ENCODE measurements at places on chromosomes 2 and 18.

- no peak for DNase-seq
These were observed 19.7 kb upstream of the TLK1 start for GRCh38 chr2:171180229-171180930.

GRCh38 chr18:9022397-9023155, 79.9 kb upstream of the NDUFV2 start:
- DNase-seq: peak; percentile 40

DNA sequence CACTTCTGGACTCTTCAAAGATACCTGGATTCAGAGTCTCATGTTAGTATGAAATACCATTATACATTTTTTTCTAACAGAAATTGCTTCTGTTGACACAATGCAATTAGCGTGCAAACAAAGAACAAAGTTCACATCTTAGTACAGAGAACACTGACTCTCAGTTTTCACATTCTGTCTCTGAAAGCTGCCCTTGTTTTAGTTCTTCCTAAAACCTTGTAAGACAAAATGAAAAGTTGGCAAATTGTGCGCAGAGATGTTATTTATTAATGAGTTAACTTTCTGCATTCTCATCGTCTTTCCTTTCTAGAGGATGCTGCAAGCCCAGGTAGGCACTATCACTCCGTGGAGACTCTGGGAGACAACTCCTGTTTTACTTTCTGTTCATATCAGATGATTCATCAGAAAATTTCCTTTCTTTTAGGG, 377.3 kb upstream of the POU3F3 start:
- DNase-seq: no peak

- no peak for DNase-seq
These were observed 16.5 kb downstream of the FIGN start for GRCh38 chr2:163719331-163719730.

DNA sequence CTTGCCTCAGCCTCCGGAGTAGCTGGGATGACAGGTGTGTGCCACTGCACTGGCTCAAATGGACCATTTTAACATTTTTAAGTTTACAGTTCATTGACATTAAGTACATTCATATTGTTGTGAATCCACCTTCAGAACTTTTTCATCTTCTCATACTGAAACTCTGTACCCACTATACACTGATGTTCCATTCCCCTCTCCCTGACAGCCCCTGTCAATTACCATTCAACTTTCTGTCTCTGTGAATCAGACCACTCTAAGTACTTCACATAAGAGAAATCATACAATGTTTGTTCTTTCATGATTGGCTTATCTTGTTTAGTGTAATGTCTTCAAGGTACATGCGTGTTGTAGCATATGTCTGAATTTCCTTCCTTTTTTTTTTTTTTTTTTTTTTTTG, 1.9 kb upstream of the KIAA2012 start:
- DNase-seq: no peak

- DNase-seq: no peak
These were observed 94.5 kb upstream of the RMDN2 start for GRCh38 chr2:37830636-37831035.

- DNase-seq: no peak
These were observed 1.8 kb downstream of the TSPYL6 start for GRCh38 chr2:54254180-54254579.

DNA sequence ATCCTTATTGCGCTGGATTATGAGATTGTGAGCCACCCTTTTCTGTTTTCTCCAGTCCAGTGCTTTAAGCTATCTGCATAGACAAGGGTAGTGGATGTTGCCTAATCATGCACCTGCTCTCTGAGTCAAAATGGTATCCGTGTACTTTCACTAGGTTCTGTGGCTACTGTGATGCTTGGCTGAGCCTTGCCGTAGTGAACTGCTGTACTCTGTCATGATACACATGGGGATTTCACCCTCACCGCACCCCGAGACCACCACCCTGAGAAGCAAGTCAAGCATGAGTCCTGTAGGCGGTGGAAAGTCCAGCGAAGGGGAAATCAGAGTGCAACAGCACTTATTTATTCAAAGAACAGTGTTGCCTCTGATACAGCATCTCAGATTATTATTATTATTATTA, 55.0 kb downstream of the ARHGAP25 start:
- DNase-seq: no peak

GRCh38 chr2:189074506-189074905, 100.3 kb downstream of the COL3A1 start:
- no peak for DNase-seq

DNA sequence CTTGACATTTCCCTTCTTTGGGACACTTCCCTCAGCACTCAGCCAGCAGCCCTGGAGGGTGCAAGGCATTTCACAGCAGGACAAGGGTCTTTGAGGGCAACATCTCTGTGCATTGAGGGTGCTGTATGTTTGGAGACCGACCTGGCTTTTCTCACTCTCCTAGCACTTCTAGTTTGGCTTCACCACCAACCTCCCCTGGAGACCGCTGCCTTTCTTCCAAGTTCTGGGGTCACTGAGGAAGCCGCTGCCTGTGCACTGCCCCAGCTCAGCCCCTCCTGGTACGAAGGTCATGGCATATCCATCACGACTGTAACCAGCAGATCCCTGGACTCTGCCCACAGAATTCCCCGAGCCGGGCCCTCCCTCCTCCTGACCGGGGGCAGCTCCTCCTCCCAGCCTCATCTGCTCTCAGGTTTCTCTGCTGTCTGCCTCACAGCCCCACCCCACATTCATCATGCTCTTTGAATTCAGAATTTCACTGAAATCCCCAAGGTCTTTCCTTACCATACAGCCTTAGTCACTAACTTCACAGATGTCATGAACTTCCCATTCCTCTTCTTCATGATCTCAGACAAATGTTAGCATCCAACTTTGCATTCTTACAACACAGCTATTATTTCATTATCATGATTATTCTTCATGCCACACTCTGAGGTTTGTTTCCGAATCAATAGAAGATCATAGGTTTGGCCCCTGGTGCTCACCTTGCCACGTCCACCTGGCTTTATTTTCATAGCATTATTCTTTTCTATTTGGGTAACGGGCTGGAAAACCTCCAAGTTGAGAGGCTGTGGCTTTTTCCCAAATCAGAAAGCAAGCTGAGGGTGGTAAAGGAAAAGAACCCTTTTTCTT, 113.0 kb upstream of the COPS8 start:
- peak; percentile 31 for DNase-seq

- DNase-seq: no peak
These were observed 48.9 kb upstream of the LRP1B start for GRCh38 chr2:142179686-142180085.

DNA sequence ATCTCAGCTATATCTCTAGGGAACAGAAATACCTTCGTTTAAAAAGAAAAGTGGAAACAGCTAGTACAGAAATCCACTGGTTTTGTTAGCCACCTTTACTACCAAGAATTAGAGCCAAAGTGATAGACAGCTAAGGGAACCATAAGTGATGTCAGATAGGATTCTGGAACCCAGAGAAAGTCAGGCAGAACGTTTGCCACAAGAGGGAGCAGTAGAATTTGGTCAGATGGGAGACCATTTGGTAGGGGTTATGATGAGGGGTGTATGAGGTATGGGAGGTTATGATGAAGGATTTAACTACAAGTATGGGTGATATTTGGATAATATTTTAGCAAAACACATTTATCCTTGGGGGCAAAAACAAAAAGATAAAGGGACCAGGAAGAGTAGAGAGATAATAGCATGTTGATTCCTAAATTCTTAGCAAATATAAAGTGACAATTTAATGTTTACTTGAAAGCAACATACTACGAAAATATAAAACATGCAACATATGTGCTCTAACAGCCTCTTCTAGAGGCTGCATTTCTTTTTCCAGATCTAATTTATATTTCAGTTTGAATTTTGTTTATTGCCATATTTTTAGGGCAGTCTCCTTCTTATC, 3.3 kb downstream of the SLC8A1 start:
- DNase-seq: peak; percentile 48

GRCh38 chr2:86134709-86135108, 28.7 kb downstream of the PTCD3 start:
- no peak for DNase-seq

DNA sequence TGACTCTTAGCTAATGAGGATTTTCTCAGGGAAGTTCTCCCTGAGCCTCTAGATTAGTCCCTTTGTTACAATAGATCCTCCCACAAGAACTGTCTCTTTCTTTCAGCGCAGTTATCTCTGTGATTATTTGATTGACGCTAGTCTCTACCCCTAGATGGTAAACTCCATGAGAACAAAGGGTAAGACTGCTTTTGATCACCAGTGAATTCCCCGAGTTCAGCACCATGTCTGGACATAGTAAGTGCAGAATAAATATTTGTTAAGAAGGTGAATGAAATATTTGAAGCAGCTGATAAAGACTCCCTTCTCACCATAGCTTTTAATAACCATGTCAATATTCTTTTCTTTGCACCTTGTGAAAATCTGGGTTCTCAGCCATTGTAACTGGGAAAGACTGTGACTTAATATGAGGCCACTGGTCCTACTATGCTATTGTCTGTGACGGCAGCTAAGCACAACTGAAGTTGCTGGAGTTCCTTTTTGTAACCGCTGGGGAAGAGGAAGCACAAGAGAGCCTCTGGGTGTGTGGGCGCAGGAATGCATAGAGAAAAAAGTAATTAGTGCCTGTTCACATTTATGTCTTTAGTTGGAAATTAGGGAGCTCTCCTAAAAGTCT, 214.7 kb downstream of the TGIF1 start:
- no peak for DNase-seq

- peak; percentile 25 for DNase-seq
These were observed 48.7 kb downstream of the EHD3 start for GRCh38 chr2:31282634-31283033.

DNA sequence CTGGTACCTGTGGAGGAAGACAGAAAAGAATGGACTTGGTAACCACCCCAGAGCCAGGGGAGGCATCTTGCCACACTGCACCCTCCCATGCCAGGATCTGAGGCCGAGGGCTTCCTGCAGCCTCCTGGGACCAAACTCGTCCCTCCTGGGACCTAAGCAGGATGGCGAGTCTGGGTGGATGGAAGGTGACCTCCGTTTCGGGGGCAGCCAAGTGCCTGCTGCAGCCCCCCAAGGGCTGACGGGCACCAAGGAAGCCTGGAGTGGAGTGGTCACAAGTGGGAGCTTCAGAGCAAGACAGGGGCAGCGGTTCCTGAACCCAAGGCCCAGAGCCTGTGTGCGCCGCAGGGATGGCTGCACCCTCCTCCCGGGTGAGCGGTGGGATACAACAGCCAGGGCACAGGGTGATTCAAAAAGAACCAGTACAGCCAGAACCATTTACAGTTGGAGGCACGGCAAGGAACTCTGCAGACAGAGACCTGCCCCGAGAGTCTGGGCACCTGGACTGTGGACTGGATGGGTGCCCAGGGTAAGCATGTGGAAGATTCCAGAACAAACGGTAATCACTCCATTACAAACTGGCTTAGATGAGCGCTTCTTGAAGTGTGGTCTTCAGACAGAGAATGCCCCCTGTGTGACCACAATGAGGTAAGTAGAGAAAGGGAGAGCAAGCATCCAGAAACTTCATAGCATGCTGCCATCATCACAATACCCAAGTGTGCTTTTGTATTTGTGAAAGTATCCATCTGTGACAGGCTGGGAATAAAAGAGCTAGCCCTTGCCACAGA, 12.1 kb downstream of the HS1BP3 start:
- no peak for DNase-seq

- DNase-seq: peak; percentile 38
These were observed 26.0 kb upstream of the ANXA4 start for GRCh38 chr2:69715964-69716363.

DNA sequence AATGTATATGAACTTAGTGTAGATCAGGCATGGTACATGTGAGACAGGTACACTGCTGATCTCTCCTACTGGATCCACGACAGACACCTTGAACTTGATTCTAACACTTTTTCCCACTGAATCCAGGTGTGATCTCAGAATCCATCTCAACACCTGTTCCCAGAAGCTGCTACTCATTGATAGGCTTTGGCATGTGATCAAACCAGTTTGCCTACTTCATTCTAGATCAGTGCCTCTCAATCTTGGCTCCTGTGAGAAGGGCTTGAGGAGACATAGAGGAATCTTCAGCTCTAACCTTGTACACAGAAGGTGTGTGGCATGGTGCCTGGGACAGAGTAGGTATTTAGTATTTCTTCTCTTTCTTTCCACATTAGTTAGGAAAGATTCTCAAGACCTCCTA, 212.3 kb upstream of the ATP5MC3 start:
- no peak for DNase-seq

DNA sequence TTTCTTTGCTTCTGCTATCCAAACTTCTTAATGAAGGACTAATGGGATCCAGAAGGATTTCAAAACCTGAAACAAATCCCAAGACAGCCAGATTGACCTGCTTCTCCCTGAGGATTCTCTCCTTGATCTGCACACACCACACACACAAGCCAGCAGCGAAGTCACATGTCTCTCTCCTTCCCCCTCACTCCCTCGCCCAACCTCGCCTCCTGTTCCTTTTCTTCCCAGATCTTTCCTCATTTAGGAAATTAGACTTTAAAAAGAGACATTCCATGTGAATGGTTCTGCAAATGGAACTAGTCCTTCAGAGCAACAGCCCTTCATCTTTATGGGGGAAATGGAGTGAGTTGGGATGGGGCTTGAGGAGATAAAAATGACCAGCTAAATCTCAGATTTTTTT, 639.1 kb upstream of the SETBP1 start:
- DNase-seq: no peak

GRCh38 chr18:62744076-62744968, 29.0 kb downstream of the PHLPP1 start:
- no peak for DNase-seq

DNA sequence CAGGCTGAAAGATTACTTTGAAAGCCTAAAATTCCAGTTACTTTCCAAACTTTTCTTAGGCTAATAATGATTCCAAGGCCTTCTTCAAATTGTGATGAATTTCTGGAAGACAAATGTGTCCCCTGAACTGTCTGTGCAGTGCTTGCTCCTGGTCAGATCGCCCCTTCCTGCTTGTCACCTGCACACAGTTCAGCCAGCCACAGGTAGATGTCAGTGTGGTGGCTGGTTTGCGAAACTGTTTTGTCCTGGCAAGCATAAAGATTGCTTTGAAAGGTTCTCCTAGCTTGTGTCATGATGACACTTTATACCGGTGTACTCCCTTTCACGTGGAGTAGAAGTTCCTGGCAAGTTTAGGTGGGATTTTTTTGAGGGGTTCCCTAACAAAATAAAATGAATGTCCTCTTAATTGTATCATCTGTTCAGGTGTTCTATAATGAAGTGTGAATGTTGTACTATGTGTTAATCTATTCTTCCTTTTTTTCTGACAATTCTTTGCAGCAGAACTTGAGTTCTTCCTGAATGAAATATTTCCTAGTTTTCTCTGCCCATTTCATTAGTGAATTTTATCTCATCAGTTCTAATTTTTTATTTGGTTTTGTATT, 298.8 kb downstream of the ZNF407 start:
- peak; percentile 8 for DNase-seq

GRCh38 chr2:174794851-174795374, 30.6 kb upstream of the CHRNA1 start:
- DNase-seq: no peak

DNA sequence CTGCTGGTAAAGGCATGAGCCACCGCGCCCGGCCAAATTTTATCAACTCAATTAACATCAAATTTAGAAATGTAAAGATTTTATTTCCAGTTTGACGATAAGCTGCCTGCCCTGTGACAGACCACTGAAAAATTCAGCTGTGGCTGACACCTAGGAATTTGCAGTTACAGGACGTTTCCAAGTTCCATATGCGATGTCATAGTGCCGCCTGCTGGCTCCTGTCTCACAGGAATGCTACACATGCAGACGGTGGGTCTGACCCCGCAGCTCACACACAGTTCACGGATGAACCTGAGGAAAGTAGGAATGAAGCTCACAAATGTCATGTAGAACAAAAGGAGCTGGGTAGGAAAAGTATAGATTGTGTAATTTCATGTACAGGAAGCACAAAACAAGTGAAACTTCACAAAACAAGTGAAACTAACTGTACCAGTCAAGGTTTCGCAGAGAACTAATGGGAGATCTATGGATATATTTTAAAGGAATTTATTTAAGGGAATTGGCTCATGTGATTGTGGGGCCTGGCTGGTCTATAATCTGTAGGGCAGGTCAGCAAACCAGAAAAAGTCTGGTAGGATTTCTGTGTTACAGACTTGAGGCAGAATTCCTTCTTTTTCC, 13.2 kb upstream of the SEH1L start:
- DNase-seq: peak; percentile 90
